ENCODE measurements at places on chromosomes 12 and 14.

GRCh38 chr12:119440803-119441360 is 106.4 kb downstream of the CCDC60 start:
- DNase-seq = no peak

DNA sequence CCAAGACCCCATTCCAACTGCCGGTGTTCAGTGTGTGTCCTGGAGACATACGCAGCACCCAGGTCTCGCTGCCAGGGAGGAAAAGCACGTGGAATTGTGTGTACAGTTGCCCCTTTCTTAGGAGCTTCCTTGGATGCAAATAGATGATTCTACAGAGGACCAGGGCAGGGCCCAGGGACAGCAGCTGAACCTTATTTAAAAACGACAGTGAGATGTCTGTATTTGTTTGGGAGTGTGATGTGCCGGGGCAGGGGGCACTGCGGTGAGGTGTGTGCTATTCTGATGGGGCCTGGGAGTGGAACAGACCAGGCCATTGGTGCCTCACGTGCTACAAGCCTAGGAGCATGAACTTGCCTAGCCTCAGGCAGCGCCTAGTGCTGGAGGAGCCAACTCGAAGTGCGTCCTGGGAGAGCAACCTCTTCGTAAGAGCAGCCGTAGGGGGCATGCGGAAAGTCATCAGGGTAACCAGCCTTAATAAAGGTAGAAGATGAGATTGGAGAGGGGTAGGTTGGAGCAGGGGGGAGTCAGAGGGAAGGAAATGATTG is 98.3 kb upstream of the ESRRB start:
- DNase-seq = no peak

DNA sequence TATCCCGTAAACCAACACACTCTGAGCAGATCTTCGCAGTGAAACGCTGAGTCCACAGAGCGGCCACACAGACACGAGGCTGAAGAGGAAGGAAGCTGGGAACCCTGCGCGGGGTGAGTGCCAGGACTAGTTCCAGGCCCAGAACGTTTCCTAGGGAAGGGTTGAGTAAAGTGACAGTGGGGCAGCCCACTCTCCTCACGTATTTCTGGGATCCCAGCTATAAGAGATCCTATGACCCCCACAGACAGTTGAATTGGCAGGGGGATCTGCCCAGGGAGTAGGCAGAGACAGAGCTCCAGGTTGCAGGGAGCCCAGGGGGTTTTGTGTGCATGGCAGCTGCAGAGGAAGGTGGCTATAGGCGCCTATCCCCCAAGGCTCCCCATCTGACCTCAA is 51.1 kb downstream of the GTF2A1 start:
- DNase-seq = peak; percentile 32

DNA sequence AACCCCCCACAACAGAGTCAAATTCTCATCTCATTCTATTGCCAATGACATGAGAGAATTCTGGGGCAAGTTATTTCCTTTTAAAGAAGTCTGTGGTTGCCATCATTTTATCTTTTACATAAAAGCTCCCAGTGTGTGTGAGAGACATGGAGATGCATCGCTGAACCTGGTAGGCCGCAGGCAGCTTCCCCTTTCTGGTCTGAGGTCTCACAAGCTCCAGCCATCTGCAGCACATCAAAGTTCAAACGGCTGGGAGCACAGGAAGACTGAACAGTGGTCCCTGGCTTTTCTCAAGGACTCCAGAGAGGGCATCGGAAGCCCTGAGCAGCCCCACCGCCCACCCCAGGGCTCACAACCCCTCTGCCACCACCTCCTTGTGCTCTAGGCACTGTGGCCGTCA is 141.7 kb downstream of the RIMBP2 start:
- DNase-seq = no peak

GRCh38 chr12:78799649-78800048 is 64.9 kb upstream of the SYT1 start:
- no peak for DNase-seq

GRCh38 chr12:27488479-27488878 is 35.5 kb upstream of the PPFIBP1 start:
- DNase-seq = no peak

GRCh38 chr12:2391740-2392331 is 339.0 kb downstream of the CACNA1C start:
- DNase-seq = no peak

DNA sequence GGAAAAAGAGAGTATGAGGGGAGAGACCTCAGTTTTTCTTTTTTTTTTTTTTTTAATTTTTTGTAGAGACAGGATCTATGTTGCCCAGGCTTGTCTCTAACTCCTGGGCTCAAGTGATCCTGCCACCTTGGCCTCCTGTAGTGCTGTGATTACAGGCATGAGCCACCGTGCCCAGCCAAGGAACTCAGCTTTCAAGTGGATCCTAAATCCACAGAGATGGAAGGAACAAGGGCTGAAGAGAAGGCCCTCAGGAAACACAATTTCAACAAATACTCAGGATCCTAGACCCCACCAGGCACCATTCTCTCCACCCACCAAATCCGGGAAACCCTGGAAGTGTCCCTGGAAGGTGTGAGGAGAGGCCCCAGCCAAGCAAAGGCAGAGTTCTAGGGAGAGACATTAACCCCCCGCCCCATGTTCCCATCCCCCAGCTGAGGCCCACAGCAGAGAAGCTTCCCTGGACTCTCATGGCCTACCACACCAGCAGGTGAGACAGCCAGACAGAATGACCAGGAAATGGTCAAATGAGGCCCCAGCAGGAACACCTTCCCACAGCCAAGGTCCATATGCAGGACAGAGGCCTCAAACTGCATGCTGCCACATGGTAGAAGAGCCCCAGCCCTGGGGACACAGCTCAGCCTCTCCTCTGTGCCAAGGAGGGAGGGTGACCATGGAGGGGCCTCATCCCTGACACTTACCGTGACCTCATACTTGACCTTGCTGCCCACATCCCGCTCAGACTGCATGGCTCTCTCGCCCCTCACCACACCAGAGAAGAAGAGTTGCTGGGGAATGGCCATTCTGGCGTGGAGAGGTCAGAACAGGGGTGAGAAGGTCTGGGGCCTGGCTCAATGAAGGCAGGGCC is 14.1 kb downstream of the ITGA7 start:
- DNase-seq = no peak

GRCh38 chr12:21659383-21659782 is 1.7 kb upstream of the LDHB start:
- DNase-seq = no peak

GRCh38 chr14:53948205-53948884 is 8.3 kb downstream of the BMP4 start:
- DNase-seq = no peak

GRCh38 chr14:50116966-50117365 is 594 bp upstream of the VCPKMT start:
- no peak for DNase-seq

DNA sequence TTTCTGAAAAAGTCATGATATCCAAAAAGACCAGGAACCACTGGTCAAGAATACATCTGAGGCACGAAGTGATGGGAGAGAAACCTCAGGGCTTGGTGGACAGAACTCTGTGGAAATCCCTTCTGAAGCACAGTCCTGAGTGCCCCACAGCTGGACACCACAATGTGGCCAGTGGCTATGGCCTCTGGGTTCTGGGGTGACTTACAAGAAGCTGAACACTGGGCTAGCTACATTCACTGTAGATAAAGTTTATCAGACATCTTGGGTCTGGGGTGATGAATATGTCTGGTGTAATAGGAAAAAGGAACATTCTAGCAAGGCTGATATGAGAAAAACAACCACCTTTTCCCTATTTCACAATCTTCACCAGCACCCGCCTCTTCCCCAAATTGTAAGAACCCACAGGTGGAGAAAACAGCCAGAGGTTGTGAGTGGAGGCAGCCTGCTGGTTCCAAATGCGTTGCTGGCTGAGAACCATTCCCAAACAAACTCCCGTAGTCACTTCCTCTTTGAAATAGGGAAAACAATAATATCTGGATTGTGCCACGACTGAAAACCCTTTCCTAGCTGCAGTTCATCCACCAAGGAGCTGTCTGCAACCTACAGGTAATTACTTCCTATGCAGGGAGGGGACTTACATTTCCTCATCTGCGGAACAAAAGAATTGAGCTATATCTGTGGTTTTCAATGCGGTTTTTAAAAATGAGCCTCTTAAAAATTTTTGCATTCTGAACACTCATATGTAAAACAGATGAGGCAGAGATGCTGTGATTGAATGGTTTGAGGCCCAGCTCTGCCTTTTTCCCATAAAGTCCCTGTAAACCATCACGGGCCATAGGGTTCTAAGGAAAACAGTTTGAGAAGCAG is 193.6 kb downstream of the SLC41A2 start:
- DNase-seq = no peak

DNA sequence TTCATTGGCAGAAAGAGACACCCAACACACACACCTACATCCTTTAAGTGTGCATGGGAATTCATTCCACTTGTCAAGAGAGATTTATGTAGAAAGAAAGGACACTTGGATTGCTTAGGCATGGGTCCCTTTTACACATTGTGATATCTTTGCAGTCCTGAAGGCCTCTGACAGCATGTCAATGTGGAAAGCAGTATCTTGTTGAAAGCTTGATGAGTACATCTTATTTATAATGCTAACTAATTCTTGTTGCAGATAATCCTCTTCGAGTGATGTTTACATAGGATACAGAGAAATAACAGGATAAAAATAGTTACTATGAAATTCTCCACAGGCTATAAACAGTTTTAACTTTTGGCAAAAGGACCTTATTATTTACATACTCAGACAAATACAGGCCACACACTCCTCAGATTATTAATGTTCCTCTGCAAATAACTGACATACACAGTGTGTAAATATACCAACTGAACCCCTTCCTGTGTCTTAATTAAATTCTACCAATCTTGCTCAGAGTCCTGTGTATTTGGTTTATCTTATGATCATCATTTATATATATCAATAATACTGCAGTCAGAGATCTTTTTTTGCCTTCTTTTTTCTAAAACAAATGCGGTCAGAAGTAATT is 111.8 kb upstream of the DIO2 start:
- DNase-seq = no peak

DNA sequence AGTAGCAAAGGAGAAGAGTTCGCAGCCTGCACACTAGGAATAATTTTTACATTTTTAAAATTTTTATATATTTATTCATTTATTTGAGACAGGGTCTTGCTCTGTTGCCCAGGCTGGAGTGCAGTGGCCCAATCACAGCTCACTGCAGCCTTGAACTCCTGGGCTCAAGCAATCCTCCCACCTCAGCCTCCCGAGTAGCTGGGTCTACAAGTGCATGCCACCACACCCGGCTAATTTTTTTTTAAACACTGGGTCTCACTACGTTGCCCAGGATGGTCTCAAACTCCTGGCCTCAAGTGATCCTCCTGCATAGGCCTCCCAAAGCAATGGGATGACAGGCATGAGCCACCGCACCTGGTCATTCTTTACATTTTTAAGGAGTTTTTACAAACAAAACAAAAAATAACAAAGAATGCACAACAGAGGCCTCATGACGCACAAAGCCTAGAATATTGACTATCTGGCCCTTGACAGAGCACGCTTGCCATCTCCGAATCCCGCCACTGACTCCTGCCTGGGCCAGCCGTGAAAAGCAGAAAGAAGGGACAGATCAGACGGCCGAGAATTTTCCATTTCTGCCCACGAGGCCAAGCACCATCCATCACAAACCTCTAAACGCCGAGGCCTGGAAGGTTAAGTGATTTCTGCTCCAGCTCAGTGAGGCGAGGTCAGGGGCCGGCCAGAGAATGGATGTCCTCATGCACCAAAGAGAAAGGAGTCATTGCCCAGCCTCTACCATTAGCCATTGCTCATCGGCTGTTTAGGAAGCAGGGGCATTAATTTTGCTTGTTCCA is 120.0 kb downstream of the SCARB1 start:
- DNase-seq = no peak

DNA sequence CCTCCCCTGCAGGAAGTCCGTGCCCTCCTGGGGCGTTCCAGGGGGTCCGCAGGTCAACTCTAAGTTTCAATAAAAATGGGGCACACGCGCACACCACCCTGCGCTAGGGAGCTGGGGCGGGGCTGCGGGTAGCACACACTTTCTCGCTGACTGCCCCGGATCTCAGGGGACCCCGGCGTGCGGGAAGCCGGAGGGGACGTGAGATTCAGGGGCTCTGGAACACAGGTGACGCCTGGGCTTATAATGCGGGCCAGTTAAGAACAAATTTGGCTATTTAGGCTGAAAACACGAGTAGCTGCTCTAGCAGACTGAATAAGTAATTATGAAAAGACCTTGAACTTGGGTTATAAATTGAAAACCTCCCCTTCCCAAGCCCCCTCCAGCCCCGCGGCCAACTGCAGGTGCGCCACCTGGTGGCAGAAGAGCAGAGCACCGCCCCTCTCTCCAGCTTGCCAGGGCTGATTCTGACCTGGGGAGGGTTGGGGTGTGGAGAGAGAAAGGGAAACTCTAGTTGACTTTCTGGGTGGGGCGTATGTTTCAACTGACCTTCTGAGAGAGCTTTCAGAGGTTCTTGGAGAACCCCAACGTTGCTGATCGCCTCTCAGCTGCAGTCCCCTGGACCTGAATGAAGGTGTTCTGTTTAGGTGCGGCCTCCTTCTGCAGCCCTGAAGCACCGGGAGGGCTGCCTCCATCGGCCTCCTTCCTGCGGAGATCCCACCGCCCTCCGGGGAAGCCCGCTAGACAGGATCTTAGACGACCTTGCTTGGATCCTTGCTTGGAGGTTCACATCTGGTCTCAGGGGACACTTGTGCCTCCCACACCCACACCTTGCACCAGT is 118.4 kb upstream of the EVL start:
- peak; percentile 77 for DNase-seq

- DNase-seq = no peak
Measured at GRCh38 chr14:59419303-59419702, 45.9 kb downstream of the GPR135 start.

- DNase-seq = no peak
Measured at GRCh38 chr12:44716711-44717110, 159.4 kb downstream of the NELL2 start.

GRCh38 chr12:24979976-24980730 is 31.3 kb upstream of the BCAT1 start:
- DNase-seq = no peak

GRCh38 chr12:105899589-105899988 is 239.2 kb downstream of the NUAK1 start:
- no peak for DNase-seq

GRCh38 chr12:122282061-122282460 is 15.8 kb upstream of the VPS33A start:
- no peak for DNase-seq

- no peak for DNase-seq
Measured at GRCh38 chr14:51554339-51554920, 97.3 kb upstream of the FRMD6 start.

GRCh38 chr12:117367006-117367638 is 5.7 kb upstream of the NOS1 start:
- peak; percentile 83 for DNase-seq

- no peak for DNase-seq
Measured at GRCh38 chr12:86959766-86960458, 703.7 kb upstream of the MGAT4C start.

DNA sequence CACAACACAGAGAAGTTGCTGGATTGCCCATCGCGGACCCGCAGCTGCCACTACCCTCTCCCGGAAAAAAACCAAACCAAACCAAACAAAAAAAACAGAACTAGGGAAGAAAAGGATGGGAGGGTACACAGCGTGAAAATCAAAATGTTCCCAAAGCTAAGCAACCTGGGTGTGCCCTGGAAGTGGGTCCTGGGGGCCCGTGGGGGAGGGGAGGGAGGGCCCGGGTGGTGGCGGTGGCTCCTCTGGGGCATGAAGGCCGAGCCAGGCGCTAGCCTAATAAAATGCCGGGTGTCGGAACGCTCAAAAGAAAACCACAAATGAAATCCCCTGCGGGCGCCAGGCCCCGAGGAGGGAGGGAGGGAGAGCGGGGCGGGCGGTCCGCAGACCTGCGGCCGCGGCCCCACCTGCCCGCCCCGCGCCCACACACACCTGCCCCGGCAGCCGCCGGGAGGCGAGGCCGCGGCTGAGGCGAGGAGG is 787 bp downstream of the HECTD4 start:
- DNase-seq = peak; percentile 58

- no peak for DNase-seq
Measured at GRCh38 chr12:24229031-24229700, 279.7 kb upstream of the SOX5 start.

GRCh38 chr12:94726236-94726835 is 76.0 kb upstream of the TMCC3 start:
- no peak for DNase-seq
